Lung microvascular endothelial cell (primary cell): ENCODE measurements at places on chromosomes 7 and 10. TPM values are rescaled to one million over a fixed set of nuclear protein-coding genes. Genes with fewer than 3 reads are reported as not detected.

The ABCC2 gene
- total RNA-seq: 0.44 and 0.60 TPM in 2 replicates

- no peak for DNase-seq
Observed at GRCh38 chr7:44217223-44217714, 16.5 kb downstream of the YKT6 start.

GRCh38 chr10:60105295-60105695 lies 198.9 kb upstream of the CCDC6 start:
- no peak for DNase-seq

DNA sequence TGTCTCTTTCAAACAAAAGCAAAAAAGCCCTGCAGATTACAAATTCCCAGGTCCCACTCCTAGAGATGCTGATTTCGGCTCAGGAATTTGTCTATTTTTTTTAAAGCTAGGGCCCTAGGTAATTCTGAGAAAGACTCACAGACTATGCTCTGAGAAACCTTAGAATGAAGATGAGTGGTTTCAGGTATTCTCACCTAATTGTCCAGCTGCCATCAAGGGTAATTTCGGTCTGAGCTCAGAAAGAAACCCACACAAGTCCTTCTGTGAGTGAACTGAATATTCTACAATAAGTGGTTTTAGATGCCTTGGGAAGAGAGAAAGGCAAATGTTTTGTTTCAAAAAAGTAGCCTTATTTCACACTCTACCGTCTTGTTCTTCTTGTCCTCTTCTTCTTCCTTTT lies 45.7 kb downstream of the DCLRE1A start:
- no peak for DNase-seq

DNA sequence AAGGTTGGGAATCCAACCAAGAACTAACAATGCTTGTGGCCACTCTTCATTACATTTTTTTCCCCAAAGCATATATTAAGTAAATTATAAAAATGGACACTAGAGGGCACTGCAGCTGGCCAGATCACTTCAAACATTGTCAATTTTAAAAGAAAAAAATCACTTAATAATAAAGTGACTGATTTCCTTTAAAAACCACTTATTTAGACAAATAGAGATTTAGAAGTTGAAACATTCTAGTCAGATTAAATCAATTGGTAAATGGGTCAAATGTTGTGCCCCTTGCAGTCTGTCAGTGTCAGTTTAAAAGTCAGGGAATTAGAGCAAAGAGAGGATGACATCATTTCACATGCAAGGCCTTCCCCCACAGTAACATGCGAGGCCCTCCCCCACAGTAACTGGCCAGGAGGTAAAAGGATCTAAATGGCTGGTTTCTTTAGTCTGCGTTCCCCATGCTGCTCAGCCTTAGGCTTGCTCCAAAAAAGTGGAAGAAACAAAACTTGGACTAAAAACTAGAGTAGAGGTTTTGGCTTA lies 177.9 kb downstream of the SKAP2 start:
- DNase-seq: peak; percentile 76

The PPP3CB gene
- 6.3 and 7.9 TPM in 2 replicates for total RNA-seq

The CPA2 gene
- total RNA-seq: not detected in 2 replicates

DNA sequence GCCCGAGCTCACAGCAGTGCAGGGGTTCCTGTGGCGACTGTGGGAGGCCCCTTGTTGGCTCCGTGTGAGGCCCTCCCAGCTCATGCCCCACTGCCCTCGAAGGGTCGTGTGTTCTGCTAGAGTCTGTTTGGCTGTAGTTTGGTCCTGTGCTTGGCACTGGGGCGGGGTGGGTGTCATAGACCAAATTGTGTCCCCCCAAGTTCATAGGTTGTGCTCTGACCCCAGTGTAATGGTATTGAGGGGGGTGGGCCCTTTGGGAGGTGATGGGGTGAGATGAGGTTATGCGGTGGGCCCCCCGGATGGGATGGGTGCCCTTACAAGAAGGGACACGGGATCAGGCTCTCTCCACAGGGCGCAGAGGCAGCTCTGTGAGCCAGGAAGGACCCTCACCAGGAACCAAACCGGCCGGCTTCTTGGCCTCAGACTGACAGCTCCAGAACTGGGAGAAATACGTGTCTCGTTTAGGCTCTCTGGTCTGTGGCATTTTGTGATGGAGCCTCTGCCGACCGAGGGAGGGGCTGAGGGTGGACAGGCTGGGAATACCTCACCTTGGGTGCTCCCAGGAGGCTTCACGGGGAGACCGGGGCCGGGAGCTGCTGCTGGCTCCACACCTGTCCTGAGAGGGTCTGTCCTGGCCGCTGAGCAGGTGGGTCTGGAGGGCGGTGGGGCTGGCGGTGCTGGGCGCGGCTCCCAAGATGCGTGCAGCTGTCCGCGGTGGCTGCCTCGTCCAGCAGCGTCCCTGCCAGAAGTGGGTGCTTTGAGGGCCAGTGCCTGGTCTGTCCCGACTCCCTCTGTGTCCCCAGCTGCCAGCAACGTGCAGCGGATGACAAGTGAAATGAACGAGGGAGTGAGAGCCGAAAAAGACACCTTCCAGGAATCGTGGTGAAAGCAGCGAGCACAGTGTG lies 89.4 kb downstream of the INPP5A start:
- no peak for DNase-seq

GRCh38 chr7:98151884-98152283 lies 45.2 kb downstream of the LMTK2 start:
- DNase-seq: no peak

- no peak for DNase-seq
Observed at GRCh38 chr10:80700760-80701444, 163.2 kb downstream of the SH2D4B start.

The PDE1C gene
- total RNA-seq: under 0.01 and 0.22 TPM in 2 replicates

The GRB10 gene
- total RNA-seq: 59.9 and 70.4 TPM in 2 replicates

DNA sequence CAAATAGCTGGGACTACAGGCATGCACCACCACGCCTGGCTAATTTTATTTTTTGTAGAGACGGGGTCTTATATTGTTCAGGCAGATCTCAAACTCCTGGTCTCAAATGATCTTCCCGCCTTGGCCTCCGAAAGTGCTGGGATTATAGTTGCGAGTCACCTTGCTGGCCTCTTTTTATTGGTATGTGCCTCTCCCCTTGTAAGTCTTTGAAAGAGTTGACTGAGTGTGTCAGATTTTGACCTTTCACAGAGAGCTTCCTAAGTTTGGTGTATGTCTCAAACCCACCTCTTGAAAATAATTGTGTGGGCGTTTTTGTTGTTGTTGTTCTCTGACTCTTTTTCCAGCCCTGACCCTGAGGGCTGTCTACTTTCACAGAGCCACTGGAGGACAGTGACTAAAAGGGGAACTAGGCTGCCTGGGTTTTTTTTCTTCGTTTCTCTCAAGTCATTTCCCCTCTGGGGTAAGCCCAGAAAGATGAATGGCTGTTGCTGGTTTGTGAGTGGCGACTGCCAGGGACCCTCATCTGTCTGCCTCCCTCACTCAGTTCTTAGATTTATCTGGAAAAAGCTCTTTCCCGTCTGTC lies 262.8 kb downstream of the ZEB1 start:
- DNase-seq: no peak

The CLCN1 gene
- total RNA-seq: not detected in 2 replicates

DNA sequence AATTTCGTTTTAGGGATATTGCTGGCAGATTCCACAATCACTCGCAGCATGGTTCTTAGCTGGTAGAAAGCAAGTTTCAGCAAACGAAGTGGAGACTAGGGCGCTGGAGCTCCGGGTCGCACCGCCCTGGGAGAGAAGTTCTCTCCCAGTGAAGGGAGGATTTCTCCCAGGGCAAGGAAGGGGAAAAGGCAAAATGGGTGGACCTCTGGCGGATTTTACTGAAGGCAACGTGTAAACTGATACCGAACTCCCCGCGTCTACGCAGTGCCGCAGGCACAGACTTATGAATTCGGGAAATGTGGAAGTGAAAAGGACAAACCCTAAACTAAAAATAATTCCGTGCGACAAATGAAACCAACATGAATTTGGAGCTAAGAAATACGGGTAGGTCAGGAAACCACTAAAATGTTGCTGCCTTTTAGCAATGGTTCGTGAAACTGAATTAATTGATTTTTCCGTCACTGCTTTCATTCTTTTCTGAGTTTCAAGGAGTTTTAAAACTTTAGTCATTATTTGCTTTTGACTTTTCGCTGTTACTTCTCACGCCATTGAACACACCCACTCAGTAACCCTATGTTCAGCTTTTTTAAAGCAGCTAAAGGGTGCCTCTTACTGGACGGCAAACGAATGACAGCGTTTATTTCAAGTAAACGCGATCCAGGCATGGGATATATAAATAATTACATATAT lies at the start of gene MYOF:
Gene MYOF (minus strand): TSS at position 190 of the 690 bp plus-strand sequence. CDS start 140 bp downstream, at position 50.
- DNase-seq: peak; percentile 89

DNA sequence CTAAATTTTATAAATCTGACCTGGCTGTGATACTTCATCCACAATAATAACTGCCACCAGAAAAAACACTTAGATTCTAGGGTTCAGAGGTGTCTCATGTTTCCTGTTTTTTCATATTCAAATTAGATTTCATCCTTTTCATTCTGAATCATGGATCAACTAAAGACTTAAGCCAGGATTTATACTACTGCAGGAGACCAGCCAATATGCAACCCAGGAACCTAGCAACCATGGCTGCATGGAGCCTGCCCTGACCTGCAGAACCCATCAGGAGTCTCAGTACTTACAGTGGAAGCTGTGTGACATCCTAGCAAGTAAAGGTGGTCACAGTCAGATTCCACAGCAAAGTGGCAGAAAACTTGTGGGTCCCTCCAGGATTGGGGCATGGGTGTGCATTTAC lies 40.5 kb upstream of the RNF148 start:
- DNase-seq: no peak

DNA sequence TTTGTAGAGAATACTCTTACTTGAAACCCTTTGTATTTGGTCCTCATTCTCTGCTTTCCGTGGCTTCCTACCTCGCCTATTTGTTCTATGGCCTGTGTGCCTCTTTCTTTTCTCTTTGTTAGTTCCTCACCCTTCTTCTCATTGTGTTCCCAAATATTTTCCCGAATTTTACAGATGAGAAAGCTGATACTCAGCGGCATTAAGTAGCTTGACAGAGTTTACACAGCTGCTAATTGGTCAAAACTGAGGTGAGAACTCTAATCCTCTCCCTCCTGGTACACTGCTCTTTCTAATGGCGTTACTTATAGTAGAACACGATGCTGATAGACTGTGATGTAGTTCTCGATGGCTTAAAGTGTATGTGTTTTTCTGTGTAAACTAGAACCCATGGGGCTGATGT lies 80.7 kb upstream of the HDAC9 start:
- DNase-seq: no peak

The KCNMA1 gene
- 0.87 TPM in 1 of 2 replicates, not detected in the other for total RNA-seq

The ZNF716 gene
- not detected in 2 replicates for total RNA-seq

The FAM53B gene
- 10.3 and 14.4 TPM in 2 replicates for total RNA-seq

DNA sequence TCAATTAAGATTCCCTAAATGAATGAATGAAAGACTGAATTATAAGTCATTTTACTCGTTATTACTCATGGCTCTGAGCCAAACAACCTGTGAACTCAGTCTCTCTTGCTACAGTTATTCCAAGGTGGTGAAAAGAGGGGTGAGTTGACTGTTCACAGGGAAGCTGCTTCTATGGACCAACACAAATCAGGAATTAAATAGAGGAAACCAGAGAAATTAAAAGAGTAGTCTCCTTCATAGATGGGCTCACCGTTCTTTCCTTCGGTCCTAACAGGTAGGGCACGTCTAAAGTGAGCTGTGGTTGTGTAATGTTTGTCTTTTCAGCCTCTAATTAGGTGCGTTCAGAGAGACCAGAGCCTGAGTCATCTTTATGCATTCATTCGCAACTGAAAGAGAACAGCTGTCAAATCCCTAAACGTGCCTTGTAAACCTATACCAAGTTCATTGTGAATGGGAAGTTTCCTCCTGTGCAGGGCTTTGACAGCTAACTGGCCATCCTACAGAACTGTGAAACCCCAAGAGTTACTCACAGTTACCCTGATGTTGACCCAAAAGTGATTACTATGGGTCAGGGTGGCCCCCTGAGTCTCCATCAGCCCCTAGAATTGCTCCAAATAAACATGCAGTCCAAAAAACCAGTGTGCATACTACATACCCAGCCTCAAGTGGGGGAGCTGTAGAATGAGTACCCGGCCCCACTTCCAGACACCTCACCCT lies 18.2 kb upstream of the C10orf53 start:
- no peak for DNase-seq

The TRIM73 gene
- total RNA-seq: 0.44 and 1.2 TPM in 2 replicates

- DNase-seq: peak; percentile 23
Observed at GRCh38 chr10:70558871-70559810, 43.4 kb downstream of the PRF1 start.

DNA sequence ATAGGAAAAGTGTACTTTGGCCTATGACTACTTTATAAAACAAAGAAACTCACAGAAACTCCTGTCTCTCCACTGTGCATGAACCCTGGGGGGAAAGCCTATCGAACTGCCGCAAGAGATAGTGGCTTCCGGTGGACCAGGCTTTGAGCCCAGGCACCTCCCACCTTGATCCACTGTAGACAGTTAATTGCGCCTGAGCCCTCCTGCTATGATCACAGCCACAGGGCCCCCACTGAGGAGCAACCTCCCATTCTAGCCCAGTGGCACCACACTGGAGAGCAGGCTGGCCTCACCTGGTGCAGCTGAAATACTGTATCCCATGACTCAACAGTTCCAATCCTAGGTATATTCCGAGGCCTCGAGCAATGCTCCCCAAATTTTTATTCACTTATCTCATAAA lies 98.8 kb downstream of the COBL start:
- DNase-seq: no peak

- DNase-seq: no peak
Observed at GRCh38 chr10:78471723-78472550, 438.3 kb downstream of the RPS24 start.

The ATP6V0A4 gene
- under 0.01 TPM in 2 replicates for total RNA-seq

DNA sequence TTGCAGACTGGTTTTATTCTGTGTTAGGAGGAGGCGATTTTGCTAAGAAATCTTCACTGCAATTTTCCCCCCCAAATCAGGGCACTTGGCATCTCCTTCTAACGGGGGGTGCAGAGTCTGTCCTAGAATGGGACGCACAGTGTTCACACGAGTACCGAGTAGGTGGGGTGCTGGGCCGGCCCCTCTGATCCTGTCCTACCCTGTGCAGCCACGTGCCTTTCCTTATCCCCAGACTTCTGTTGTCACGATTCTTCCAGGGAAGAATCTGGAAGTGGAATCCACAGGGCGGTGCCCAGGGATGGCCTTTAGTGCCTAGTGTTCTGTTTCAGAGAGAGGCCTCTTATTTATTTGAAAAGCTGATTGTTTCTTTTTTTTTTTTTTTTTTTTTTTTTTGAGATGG lies 16.4 kb downstream of the CUX1 start:
- no peak for DNase-seq

DNA sequence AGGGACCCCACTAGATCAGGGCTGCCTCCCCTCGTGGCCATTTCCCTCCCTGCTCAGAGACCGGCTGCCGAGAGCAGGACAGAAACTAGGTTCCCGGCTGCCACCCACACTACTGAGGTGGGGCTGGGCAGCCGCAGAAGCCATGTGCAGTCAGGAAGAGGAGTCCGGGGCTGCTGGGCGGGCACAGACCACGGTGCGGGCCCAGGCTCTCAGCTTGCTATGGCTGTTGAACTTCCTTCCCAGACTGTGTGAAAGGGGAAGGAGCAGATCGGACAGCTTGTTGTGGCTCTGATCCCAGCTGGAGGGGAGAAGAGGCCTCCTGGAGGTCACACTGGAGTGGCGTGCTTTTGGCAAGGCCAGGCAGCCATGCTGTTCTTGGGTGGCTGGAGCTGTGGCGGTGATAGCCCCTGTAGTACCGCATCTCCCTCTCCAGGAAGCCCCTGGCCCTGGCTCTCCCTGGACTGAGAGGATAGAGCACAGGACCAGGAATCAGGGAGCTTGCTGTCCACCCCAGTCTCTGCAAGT lies 56.8 kb downstream of the HK1 start:
- DNase-seq: no peak

- no peak for DNase-seq
Observed at GRCh38 chr7:149610441-149611011, 112.9 kb upstream of the ZNF746 start.

The POM121L12 gene
- not detected in 2 replicates for total RNA-seq

GRCh38 chr7:151696721-151697514 lies 177.2 kb upstream of the RHEB start:
- no peak for DNase-seq

The MARCHF5 gene
- 19.4 and 21.6 TPM in 2 replicates for total RNA-seq

GRCh38 chr7:20509892-20510572 lies 105.4 kb upstream of the ABCB5 start:
- DNase-seq: no peak
